Activated T-cell treated with anti-CD3 and anti-CD28 coated beads, Interleukin-2, amount 50 U/mL, for 72 hours (primary cell): ENCODE measurements at places on chromosomes 5 and 9. TPM values are rescaled to one million over a fixed set of nuclear protein-coding genes. Genes with fewer than 3 reads are reported as not detected.

GRCh38 chr5:111488353-111488752 is 24.0 kb downstream of the STARD4 start:
- H3K36me3 ChIP-seq: peaks cover 3% of the 10 kb centered on the region
- no peak overlapping the region for H3K4me3 ChIP-seq
- no peaks in the 10 kb centered on the region for H3K27me3 ChIP-seq
- no peak for DNase-seq
- peaks cover 11% of the 10 kb centered on the region for H3K4me1 ChIP-seq

The RNF180 gene
- total RNA-seq: not detected

- no peaks in the 10 kb centered on the region for H3K27me3 ChIP-seq
- peak within 1 kb of the TSS; percentile 81 for H3K27ac ChIP-seq
- peak within 1 kb of the TSS; percentile 96 for H3K4me3 ChIP-seq
Observed at GRCh38 chr9:132670457-132671391, at the start of gene GTF3C4. TSS of gene GTF3C4 (plus strand) at chr9:132670464. CDS start at chr9:132670599, 135 bp downstream.

- H3K4me1 ChIP-seq: no peaks in the 10 kb centered on the region
- H3K4me3 ChIP-seq: no peak overlapping the region
- no peak overlapping the region for H3K27ac ChIP-seq
Observed at GRCh38 chr5:90119531-90119971, 290.0 kb downstream of the CETN3 start.

GRCh38 chr5:95836544-95836943 is 14.0 kb upstream of the GLRX start:
- H3K4me3 ChIP-seq: peak overlapping the region; percentile 91
- H3K27me3 ChIP-seq: no peaks in the 10 kb centered on the region
- H3K4me1 ChIP-seq: peaks cover 51% of the 10 kb centered on the region
- DNase-seq: no peak
- H3K27ac ChIP-seq: peak overlapping the region; percentile 95

The CBY3 gene
- 0.44 TPM for total RNA-seq

DNA sequence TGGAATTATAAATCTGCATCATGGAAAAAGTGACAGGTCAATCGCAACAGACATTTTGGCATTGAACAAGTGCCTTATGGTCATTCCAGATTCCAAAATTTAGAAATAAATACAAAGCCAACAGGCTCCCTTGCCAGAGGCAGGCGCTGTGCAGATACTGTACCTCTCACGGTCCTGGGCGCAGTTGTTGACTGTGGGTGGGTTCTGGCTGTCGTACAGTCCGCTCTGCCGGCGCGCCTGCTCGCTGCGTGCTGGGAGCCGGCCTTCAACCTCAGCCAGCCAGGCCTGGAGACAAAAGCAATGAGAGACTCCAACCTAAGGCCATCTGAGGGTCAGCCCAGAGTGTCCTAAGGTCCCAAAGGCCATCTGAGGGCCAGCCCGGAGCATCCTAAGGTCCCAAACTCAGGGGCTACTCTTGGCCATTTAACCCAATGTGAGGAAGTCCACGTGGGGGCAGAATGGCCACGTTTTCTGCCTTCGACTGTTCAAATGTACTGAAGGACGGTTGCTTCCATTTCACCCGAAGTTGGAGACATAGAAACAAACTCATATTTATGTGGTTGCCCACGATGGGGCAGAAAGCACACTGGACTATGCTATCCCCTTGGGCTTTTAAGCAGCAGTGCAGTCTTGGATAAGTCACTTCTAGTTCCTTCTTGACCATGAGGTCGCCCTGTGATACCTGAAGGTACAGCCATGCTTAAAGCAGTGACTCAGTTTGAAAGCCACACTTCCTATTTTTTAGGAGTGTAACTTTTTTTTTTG is 65.2 kb downstream of the USP20 start:
- peak overlapping the region; percentile 90 for H3K27ac ChIP-seq
- no peak overlapping the region for H3K4me3 ChIP-seq
- H3K27me3 ChIP-seq: no peaks in the 10 kb centered on the region
- H3K36me3 ChIP-seq: peaks cover 75% of the 10 kb centered on the region

The PNPLA7 gene
- total RNA-seq: 6.8 TPM

DNA sequence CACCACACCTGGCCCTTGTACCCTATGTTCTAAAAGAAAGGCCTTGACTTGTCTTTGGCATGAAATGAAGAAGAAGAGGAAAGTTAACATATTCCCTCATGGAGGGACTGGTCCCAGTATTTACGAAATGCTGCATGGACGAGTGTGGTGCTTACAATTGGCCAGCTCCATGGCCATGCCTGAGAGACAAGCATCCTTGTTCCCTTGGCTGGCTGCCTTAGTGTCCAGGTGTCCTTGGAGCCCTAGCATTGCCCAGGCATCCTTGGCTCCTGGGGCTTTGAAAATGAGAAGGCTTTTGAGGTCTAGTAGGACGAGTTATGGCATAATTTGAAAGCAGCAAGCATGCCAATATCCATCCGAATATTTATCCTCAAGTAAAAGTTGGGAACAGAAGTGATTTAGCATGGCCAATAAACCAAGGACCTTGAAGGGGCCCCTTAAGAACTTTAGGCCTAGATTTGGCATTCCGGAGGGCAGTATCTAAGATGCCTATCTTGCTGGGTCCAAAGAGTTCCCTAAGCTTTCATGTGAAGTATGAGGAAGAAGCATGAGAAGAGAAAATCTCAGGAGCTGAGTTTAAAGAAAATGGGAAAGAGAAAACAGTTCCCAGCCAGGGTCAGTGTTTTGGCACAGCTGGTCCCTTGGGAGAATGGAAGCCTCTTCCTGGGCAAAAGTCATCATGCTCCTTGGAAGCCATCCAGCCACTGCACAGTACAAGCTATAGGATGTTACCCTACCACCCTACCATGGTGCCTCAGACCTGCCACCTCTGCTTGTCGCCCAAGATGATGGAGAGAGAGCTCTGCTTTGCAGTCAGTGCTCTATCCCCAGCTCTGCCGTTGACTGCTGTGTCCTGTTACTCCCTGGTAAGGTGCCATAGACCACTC is 91.0 kb downstream of the AOPEP start:
- H3K27me3 ChIP-seq: no peaks in the 10 kb centered on the region
- no peak for DNase-seq
- no peak overlapping the region for H3K27ac ChIP-seq
- peaks cover 11% of the 10 kb centered on the region for H3K4me1 ChIP-seq

- no peaks in the 10 kb centered on the region for H3K36me3 ChIP-seq
- peak overlapping the region; percentile 95 for H3K27ac ChIP-seq
- peaks cover 45% of the 10 kb centered on the region for H3K4me1 ChIP-seq
Observed at GRCh38 chr9:105053209-105053652, 125.3 kb upstream of the ABCA1 start.

- H3K4me1 ChIP-seq: no peaks in the 10 kb centered on the region
- H3K27me3 ChIP-seq: peaks cover 38% of the 10 kb centered on the region
- H3K36me3 ChIP-seq: no peaks in the 10 kb centered on the region
- H3K4me3 ChIP-seq: no peak overlapping the region
- no peak overlapping the region for H3K27ac ChIP-seq
Observed at GRCh38 chr5:59282726-59283125, 610.8 kb downstream of the PDE4D start.

The NSD1 gene
- total RNA-seq: 114 TPM

GRCh38 chr9:91833878-91834255 is 116.2 kb downstream of the ROR2 start:
- no peak overlapping the region for H3K27ac ChIP-seq
- H3K27me3 ChIP-seq: no peaks in the 10 kb centered on the region
- H3K4me3 ChIP-seq: no peak overlapping the region
- DNase-seq: no peak
- no peaks in the 10 kb centered on the region for H3K4me1 ChIP-seq

GRCh38 chr5:128284236-128284635 is 200.7 kb downstream of the SLC12A2 start:
- no peak overlapping the region for H3K27ac ChIP-seq
- DNase-seq: no peak
- no peaks in the 10 kb centered on the region for H3K36me3 ChIP-seq
- no peaks in the 10 kb centered on the region for H3K27me3 ChIP-seq
- no peak overlapping the region for H3K4me3 ChIP-seq
- H3K4me1 ChIP-seq: no peaks in the 10 kb centered on the region

DNA sequence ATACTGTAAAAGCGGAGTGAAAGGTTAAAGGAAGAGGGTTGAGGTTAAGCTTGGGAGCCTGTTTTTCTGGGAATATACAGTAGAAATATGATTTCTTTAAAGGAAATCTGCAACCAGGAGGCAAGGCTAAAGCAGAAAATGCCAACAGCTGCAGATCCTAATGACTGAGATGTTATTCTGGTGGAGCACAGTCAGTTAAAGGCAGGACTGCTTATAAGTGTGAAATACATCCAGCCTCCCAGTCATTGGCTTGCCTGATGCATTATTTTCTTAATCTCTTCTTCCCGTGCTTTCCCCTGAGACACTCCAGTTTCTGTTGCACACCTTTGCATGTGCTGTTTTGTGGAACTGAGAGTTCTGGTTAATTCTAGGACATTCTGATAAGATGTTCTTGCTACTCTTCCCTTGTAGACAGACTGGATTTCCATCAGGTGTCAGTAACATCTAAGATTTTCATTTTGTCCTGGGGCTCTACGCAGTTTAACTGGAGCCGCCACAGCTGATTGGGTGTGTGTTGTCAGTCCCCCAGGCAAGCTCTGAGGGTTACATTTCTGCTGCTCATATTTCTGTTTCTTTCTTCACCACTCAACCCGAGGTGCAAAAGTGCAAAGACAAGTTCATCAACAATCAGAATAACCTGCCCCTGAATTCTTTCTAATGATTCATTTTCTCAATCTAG is 44.4 kb downstream of the CAST start:
- no peaks in the 10 kb centered on the region for H3K27me3 ChIP-seq
- no peak overlapping the region for H3K27ac ChIP-seq
- peak overlapping the region; percentile 21 for H3K4me3 ChIP-seq
- H3K36me3 ChIP-seq: peaks cover 2% of the 10 kb centered on the region
- no peak for DNase-seq

The COL5A1 gene
- total RNA-seq: not detected

- H3K4me1 ChIP-seq: peaks cover 2% of the 10 kb centered on the region
- no peaks in the 10 kb centered on the region for H3K36me3 ChIP-seq
- no peak overlapping the region for H3K4me3 ChIP-seq
- peaks cover 27% of the 10 kb centered on the region for H3K27me3 ChIP-seq
- no peak for DNase-seq
- H3K27ac ChIP-seq: no peak overlapping the region
Observed at GRCh38 chr5:143672806-143673205, 139.2 kb upstream of the HMHB1 start.

DNA sequence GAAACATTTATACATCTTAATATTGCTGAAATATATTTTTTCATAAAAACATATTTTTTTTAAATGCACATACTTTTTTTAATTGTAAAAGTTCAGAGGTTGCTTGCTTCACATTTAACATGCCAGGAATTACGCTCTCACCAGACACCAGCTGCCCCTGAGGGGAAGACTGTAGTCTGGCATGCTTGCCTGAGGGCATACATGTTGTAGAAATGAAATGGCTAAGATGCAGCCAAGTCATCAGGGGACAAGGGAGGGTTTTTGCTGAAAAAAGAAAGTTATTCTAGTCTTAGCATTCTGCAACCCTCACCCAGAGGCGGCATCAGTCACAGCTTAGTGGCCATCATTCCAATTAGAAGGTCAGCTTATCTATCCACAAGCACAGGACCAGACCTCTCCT is 426.7 kb upstream of the FTMT start:
- no peak for DNase-seq
- H3K27me3 ChIP-seq: no peaks in the 10 kb centered on the region
- H3K27ac ChIP-seq: no peak overlapping the region

- no peaks in the 10 kb centered on the region for H3K27me3 ChIP-seq
- peaks cover 9% of the 10 kb centered on the region for H3K4me1 ChIP-seq
- no peak overlapping the region for H3K27ac ChIP-seq
Observed at GRCh38 chr5:16690243-16690852, 73.6 kb upstream of the RETREG1 start.

The SV2C gene
- 0.23 TPM for total RNA-seq

The OTULINL gene
- total RNA-seq: 18.8 TPM

The PCDHA4 gene
- total RNA-seq: not detected

The TMEM252 gene
- total RNA-seq: not detected

The PCDHGA12 gene
- 0.12 TPM for total RNA-seq

DNA sequence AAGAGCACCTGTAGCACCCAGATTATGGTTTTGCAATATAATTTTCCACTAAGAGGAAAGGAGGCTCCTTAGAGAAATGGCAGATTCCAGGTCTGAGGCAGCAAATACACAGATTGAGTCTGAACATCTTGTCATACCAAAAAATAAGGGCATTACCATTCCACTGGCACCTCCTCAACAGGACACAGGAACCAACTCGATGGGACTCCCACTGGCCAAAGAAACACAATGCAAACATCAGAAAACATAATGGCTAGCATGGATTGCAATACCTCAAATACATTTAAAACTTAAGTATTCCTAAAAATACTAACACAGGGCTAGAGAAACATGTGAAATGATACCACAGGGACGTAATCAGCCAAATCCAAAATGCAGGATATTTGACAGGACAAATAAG is 12.4 kb upstream of the RANBP17 start:
- H3K4me3 ChIP-seq: no peak overlapping the region
- no peaks in the 10 kb centered on the region for H3K4me1 ChIP-seq
- H3K27ac ChIP-seq: no peak overlapping the region
- no peaks in the 10 kb centered on the region for H3K27me3 ChIP-seq
- no peak for DNase-seq

DNA sequence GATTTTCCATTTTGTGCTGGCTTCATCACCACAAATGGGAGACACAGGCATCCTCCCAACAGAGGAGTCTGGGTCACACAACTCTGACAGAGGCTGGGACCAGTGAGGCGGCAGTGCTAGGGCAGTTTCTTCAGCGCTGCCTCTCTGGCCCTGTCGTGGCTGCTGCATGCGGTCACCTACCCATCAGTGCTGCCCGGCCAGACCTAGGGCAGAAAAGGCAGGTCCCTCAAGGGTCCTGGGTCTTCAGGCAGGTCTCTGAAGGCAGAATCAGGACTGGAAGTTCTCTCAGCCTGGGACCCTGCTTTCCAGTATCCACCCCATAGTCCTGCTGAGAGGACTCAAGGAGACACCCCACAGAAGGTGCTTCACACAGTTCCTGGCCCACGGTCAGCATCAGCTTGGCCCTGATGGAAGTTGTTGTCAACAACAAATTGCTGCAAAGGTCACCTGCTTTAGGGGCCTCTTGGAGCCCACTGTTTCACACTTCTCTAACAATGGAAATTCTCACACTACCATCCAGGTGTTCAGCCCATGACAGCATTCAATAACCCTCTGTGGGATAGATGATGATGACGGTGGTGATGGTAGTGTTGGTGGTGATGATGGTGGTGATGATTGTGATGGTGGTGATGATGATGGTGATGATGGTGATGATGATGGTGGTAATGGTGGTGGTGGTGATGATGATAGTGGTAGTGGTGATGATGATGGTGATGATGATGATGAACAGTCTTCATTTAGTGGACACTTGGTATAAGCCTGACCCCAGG is 146.4 kb upstream of the PPP1R26 start:
- H3K36me3 ChIP-seq: no peaks in the 10 kb centered on the region
- no peaks in the 10 kb centered on the region for H3K27me3 ChIP-seq
- DNase-seq: no peak
- H3K4me1 ChIP-seq: no peaks in the 10 kb centered on the region
- no peak overlapping the region for H3K27ac ChIP-seq
- no peak overlapping the region for H3K4me3 ChIP-seq

The IL13 gene
- 16.3 TPM for total RNA-seq

GRCh38 chr9:137445275-137445807 is 4.2 kb upstream of the ENTPD8 start:
- DNase-seq: peak; percentile 86
- H3K36me3 ChIP-seq: peaks cover 3% of the 10 kb centered on the region
- H3K27ac ChIP-seq: no peak overlapping the region
- peaks cover 22% of the 10 kb centered on the region for H3K4me1 ChIP-seq

GRCh38 chr5:134508521-134509195 is 16.8 kb upstream of the JADE2 start:
- no peak overlapping the region for H3K4me3 ChIP-seq
- H3K27me3 ChIP-seq: no peaks in the 10 kb centered on the region
- H3K36me3 ChIP-seq: no peaks in the 10 kb centered on the region
- no peak overlapping the region for H3K27ac ChIP-seq
- peaks cover 62% of the 10 kb centered on the region for H3K4me1 ChIP-seq
- DNase-seq: no peak

The CTNNA1 gene
- total RNA-seq: 62.3 TPM
